HS-27A (cell line): ENCODE measurements at places on chromosomes 7 and 10.
A peak's percentile ranks its signal among the peaks of the same experiment; 100 is the strongest.

- peak; percentile 67 for DNase-seq
These were observed 69.9 kb upstream of the GTF2I start for GRCh38 chr7:74587435-74588126.

- DNase-seq, result no peak
These were observed 22.4 kb upstream of the PPA1 start for GRCh38 chr10:70255329-70256299.

DNA sequence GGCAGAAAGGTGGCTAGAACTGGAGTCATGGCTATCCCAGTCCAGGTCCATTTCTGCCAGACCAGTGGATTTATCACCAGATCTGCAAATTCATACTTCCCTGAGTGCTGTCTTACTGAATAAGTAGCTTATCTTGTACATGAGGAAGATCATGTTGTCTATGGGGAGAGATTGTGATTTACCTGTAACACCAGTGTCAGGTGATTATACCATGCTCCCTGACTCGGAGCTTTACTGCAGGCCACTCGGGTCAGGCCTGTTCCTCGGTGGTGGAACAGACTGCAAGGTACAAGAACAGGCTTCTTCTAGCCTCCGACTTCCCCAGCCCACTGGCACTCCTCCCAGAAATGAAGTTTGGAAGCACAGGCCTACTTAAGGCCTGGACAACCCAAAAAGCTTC is 42.6 kb upstream of the DLG5 start:
- no peak for DNase-seq

GRCh38 chr7:147915781-147916180 is 674.8 kb upstream of the C7orf33 start:
- no peak for DNase-seq

GRCh38 chr7:17774716-17775288 is 165.5 kb downstream of the SNX13 start:
- DNase-seq, result no peak
